Activated naive CD4-positive, alpha-beta T cell treated with anti-CD3 and anti-CD28 coated beads, Interleukin-2, amount 50 U/mL, for 72 hours (primary cell): ENCODE measurements at places on chromosomes 5 and 9.

GRCh38 chr5:54302267-54302687, 8.1 kb downstream of the ARL15 start:
- no peak for DNase-seq

- DNase-seq: peak; percentile 75
Measured at GRCh38 chr5:10635257-10635866, 71.5 kb downstream of the ANKRD33B start.

DNA sequence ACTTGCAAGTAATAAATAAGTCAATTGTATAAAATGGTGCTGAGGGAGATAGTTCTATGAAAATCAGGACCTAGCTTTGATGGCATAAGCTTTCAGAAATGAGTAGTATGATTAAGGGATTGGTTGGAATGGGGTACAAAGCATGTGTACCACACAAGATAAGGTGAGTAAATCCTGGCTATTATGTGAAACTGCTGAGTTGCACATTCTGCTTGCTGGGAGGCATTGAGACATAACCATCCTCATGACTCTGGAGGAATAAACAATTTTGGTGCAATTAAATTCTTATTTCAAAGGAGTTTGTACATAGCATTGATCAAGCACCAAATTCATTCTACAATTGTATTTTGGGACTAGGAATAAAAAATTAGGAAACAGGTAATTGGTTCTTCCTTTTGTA, 755.2 kb upstream of the ACO1 start:
- no peak for DNase-seq

DNA sequence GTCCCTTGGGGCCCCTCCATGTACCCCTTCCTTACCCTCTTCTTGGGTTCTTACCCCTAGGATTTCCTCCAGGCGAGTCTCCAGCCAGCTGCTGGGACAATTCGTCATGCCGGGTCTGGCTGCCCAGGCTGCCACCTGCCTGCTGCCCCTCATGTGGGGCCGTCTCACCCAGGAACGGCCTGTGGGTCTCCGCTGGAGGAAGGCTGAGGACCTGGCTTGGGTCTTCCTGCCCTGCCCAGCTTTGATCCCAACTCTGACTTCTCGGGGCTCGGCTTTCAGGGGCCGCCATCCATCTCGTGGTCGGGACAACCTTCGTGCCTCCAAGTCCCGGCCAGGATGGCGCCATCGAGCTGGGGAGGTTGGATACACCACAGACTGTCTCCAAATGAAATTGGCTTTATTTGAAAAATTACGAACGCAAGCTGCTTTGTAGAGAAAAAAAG, 38.1 kb downstream of the HMCN2 start:
- DNase-seq: no peak

- DNase-seq: no peak
Measured at GRCh38 chr9:89452561-89452960, 45.4 kb downstream of the SEMA4D start.

GRCh38 chr9:2761424-2761823, 44.1 kb downstream of the KCNV2 start:
- DNase-seq: no peak

GRCh38 chr9:105296877-105297287, 52.4 kb downstream of the SLC44A1 start:
- no peak for DNase-seq

DNA sequence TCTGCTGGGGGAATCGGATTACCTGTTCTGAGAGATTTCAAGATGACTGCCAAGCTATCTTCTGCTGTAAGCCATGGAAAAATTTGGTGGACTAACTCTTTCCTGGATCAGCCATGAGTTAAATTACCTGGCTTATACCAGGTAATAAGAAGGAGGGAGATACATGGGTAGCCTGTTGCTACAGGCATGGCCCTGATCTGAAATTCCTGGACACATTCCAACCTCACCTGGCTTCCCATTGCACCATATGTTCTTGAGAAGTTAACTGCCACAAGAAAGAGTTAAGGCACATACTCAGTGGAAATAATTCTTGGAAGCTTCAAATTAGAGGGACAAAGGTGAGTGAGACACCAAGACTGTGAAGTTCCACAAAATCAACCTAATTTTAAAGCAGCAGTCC, 371.3 kb downstream of the ACTL7B start:
- DNase-seq: no peak

DNA sequence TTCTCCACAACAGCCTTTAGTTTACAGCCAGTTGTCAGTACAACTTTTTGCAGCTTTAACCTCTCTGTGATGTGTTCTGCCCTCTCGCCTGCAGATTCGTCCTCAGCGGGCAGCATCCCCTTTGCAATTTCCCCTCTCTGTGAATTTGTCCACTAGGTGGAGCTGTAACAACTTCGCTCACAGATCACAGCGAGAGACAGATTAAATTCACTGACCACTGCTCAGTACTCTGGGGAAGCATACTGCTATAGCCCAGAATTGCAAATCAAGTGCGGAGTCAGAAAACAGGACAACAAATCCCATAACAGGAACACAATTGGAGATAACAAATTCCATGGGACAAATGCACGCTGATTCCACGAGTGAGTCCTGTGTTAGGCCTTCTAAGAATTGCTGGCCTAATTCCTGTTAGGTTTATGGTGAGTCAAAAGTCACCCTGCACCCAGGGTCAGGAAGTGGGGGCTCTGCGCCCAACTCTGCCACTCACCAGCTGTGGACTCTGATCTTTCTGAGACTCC, 2124.9 kb downstream of the MAT2B start:
- peak; percentile 22 for DNase-seq

GRCh38 chr5:87368601-87369000, 44.1 kb downstream of the CCNH start:
- no peak for DNase-seq

DNA sequence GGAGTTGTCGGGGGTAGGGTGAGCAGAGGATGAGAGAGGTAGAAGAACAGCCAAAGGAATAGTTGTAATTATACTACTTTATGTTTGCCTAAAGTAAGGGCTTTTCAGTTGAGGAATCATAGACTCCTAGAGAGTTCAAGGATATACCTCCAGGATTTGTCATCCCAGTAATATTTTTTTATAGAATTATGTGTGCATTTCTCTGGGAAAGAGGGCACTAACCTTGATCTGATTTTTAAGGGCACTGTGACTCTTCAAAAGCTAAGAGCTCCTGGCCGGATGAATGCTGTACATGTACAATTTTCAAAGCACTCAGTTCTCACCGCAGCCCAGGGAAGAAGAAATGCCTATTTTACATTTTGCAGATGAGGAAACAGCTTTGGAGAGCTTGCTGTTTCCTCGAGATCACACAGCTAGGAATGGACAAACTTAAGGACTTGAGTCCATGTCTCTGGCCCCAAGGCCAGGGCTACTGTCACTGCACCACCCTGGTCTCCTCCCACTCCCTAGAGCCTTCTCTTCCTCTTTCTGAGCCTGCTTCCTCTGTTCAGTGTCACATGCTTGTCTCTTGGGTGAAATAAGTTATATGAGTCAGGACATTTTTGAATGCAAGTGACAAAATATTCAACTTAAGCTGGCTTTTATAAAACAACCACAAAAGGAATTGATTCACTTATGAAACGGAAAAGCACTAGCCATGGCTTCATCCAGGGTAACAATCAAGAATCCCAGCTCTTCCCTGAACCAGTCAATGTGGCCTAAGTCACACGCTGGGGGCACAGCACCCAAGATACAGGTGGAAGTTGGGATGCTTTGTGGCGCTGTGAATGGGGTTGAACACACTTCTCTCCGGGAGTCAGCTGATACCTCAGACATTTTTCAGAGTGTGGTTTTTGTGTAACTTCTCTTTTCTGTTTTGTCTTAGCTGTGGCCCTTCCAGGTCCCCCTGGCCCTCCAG, 45.7 kb upstream of the TGFBR1 start:
- DNase-seq: no peak

DNA sequence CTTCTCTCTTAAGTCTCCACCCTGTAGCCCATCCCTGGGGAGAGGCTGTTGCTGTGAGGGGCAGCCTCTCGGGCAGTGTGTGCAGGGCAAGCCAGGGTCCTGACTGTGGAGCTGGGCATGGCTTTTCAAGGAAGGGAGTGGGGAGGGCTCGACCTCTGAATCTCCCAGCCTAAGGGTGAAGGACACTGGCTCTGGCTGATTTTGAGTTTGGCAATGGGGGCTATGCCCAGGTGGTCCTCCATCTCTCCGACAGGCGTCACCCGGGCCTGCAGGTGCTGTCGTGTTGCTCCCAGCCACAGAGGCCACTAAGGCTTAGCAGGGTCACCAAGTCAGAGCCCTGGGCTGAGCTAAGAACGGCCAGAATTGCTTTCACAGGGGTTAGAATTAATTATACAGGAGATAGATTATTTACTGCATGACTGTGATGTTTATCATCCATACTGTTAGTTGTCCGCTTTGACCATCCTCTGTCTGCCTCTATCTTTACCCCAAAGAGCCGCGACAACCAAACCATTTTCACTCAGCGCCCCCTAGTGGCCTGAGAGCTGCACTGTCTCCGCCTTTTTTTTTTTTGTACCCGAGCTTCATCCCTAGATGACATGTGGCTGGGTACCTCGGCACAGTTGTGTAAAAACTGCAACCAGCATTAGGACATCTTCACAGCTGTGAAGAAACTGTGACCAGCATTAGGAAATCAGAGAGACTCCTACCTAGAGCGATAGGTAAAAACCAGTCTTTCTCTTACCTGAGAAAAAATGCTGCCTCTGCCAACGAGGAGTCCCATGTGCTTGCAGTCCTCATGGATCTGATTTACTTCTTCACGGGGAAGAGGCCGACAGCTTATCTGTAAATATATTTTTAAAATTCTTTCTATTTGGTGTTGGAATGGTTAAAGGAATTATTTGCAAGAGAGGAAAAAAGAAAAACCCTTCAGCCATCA, 44.5 kb downstream of the AGXT2 start:
- peak; percentile 79 for DNase-seq

- no peak for DNase-seq
Measured at GRCh38 chr5:168570490-168571328, 8.5 kb downstream of the PANK3 start.

GRCh38 chr5:152622628-152623027, 217.5 kb upstream of the NMUR2 start:
- no peak for DNase-seq

DNA sequence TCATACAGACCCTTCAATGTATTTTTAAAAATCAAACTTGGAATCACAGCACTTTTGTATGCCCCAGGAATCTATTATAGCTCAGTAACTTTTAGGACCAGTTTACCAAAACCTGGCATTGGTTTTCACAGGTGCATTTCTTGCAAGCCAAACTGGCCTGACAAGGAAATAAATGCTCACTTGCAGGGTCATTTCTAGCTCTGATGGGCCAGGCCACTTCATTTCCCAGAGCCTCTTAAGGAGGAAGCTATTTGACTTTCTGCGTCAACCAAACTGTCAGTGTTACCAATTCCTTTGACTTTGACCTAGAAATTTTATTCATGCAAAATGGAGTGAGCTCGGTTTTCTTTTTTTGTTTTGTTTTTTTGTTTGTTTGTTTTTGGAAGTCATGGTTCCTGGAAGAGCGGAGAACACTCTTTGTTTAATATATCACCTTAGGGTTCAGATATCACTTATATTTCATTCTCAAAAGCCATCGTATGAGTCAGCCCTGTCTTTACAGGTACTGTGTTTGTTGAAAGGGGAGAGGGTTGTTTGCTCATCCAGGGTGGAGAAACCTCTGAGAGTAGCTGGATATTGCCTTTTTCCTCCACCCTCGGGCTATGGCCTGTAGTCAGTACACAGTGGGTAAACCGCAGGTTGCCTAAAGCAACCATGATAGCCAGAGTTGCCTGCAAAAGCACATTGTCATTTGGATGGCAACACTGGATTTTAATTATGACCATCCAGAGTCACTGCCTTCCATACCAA, 58.9 kb downstream of the GNA14 start:
- DNase-seq: no peak

GRCh38 chr5:2577312-2578036, 174.0 kb downstream of the IRX2 start:
- DNase-seq: no peak

- DNase-seq: no peak
Measured at GRCh38 chr5:6194906-6195612, 183.3 kb downstream of the MED10 start.

- DNase-seq: no peak
Measured at GRCh38 chr5:108541836-108542235, 159.9 kb upstream of the FBXL17 start.

- DNase-seq: no peak
Measured at GRCh38 chr9:4831944-4832343, 39.2 kb downstream of the RCL1 start.

DNA sequence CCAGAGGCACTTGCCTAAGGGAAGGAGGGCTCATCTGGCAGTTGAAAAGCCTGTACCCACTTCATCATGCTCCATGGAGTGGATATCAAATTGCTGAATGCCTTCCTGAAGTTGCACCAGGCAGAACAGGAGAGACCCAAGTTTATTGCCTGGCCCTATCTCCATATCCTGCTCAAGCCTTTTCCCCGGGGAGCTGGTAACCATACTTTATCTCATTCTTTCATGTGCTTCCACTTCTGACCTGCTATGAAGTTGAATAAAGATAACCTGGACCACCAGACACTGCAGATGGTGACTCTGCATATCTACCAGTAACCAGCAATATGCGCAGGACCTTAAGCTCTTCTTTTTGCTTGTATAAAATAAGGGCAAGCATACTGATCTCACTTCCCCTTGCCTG, 1397.5 kb upstream of the CDH6 start:
- no peak for DNase-seq

DNA sequence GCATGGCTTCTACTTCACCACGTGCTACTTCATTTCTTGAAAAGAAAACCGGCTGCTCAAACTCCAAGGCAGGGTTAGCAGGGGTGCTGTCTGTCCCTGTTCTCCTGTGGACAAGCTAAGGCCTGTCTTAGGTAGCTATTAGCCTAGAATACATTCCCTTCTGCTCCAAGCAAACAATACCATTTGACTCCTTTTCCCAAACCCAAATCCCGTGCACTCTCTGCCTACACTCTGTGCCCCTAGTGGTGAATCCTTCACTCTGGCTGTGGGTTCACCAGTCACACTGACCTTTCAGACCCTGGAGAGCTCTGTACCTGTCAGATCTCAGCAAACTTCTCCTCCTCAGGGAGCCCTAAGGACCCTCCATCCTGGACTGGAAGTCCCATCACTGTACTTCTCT, 211.6 kb downstream of the SLIT3 start:
- no peak for DNase-seq

GRCh38 chr5:167944121-167944852, 347.2 kb upstream of the WWC1 start:
- DNase-seq: no peak

DNA sequence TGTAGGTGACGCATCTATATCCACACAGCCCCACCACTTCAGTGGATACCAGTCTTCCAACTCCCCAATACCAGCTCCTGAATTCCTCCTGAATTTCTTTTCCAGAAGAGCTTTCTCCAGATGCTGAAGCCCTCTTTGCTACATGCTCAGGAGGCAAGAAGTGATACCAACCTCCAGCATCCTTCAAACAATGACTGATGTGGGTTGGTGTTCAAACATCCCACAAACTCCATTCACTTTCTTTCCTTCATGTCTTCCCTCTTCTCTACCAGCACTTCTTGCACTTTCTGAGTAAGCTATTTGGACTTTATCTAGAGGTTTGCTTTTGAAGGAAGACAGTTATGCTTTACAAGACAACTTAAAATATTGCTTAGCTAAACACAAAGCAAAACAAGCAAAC, 179.9 kb upstream of the RORB start:
- no peak for DNase-seq

- no peak for DNase-seq
Measured at GRCh38 chr9:97861148-97861475, 8.1 kb downstream of the FOXE1 start.
